ENCODE measurements at places on chromosomes 11 and 22.

DNA sequence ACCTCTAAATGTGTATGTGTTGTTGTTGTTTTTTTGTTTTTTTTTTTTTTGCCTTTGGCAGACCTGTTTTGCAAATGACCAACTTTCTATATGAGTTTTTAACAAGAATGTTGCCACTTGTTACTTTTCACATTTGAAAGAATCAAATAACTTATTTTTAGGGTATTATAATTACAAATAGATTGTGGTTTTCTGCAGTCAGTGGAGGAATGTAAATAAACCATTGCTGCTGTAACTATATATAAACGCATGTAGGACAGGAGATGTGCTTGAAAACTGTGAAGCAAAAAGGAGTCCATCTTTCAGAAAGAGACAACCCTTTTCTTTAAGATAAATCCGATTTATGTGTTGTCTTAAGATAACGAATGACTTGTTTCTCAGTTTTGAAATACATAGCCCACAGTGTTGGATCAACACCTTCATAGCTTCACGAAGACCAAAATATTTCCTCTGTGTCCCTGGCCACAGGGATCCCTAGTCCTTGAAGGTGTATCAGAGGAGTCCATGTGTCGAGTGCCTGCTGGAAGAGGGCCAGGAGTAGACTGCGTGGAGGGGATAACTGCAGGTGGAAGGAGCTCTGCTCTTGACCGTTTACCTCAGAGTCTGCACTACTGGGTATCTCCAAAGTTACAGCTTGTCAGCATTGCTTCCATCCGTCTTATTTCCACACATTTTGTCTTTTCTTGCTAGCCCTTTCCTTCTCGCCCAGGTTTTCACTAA is 24.7 kb downstream of the TNRC6B start:
- DNase-seq, result no peak

GRCh38 chr11:46267930-46268329 is 9.5 kb upstream of the CREB3L1 start:
- DNase-seq, result no peak

DNA sequence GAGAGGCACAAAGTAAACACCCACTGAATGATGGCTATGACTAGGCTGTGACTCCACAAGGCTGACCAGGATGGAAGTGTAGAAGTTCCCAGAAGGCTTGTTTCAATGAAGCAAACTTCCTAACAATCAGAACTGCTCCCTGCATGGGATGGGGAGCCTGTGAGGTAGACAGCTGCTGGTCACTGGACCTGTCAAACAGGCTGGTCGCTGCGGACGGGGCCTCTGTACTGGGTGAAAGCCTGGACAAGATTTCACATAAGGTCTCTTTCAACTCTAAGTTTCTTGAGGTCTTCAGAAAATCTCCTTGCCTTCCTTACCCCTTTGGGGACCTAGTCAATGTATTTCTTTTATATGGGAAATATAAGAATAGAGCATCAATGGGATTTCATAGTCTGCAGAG is 438.2 kb downstream of the BUD13 start:
- no peak for DNase-seq

DNA sequence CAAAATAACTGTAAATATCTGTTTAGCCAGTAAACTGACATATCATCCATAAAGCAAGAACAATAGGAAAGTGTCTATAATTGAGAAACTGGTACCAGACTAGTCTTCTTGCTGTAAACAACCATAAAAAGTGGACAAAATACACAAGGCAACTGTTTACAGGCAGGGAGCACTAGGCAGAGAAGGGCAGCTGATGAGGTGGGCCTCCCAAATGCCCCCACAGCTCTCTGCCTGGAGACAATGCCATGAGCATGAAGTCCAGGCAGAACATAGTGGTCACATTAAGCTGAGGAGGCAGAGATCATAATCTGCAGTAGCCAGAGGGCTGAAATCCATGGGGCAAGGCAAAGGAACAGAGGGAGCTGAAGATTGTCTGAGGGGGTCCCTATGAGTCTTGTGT is 30.7 kb downstream of the TBX1 start:
- no peak for DNase-seq

- no peak for DNase-seq
Measured at GRCh38 chr11:40226654-40227053, 1232.8 kb downstream of the LRRC4C start.

DNA sequence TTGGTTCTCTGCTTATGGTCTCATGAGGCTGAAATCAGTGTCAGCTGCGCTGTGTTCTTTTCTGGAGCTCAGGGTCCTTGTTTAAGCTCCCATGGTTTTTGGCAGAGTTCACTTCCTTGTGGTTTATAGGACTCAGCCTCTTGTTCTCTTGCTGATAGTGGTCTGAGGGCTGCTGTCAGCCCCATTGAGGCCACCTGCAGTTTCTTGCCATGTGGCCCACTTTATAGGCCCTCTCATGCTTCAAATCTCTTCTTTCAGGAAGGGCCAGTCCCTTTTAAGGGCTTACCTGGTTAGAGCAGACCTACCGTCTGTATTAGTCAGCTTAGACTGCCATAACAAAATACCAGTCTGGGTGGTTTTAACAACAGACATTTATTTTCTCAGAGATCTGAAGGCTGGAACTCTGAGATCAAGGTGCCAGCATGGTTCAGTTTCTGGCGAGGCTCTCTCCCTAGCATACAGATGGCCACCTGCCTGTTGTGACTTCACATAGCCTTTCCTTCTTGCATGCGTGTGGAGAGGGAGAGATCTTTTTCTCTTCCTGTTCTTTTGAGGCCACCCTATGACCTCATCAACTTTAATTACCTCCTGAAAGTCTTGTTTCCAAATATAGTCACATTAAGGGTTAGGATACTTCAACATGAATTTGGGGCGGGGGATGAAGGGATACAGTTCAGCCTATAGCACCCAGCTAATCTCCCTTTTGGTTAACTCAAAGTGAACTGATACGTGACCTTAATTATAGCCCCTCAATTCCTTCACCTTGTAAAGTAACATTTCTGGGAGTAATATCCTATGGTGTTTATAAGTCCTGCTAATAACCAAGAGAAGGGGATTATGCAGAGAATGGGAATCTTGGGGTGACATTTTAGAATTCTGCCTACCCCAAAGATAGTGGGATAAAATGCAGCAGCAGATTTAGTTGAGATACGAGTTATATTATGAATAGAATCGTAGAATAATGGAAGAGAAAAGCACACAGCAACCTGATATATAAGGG is 131.8 kb downstream of the UVRAG start:
- DNase-seq, result no peak

GRCh38 chr11:79173615-79174014 is 267.2 kb downstream of the TENM4 start:
- peak; percentile 38 for DNase-seq

DNA sequence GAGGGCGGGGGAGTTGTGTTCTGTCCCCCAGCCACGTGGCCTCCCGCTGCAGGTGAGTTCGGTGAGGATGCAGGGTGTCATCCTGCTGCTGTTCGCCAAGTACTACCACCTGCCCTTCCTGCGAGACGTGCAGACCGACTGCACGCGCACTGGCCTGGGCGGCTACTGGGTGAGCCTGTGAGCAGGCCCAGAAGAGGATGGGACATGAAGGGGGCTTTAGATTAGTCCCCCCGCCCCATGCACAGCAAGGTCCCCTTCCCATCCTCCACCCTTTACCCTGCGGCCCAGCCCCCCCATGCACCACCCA is 4.1 kb downstream of the INPP5J start:
- DNase-seq, result no peak

DNA sequence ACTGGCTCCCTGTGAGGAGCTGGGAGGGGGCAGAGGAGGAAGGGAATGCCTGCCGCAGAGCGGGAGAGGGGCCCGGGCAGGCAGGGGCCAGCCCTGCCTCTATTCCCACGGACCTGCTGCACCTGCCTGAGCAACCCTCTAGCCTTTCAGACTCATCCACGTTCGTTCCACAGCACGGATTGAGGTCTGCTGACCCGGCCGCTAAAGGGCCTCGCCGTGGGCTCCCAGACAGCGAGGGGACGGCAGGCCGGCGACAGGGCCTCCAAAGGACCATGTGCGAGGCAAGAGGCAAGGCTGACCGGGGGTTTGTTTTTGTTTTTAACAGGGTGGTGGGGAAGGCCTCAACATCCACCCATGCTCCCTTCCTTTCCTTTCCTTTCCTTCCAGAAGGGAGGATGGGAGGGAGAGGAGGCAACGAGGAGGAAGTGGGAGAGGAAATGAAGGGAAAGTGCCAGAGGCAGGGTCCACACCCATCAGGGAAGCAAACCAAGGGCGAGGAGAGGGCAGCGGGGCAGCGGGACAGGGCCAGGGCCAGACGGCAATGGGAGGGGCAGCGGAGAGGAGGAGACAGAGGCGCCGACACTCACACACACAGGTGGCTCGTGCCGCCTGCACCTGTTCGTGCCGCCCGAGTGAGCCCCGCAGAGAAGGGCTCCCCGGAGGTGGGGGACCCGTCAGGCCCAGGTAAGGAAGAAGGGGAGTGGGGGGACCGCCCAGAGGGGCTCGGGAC is 7.5 kb downstream of the LRFN4 start:
- no peak for DNase-seq

DNA sequence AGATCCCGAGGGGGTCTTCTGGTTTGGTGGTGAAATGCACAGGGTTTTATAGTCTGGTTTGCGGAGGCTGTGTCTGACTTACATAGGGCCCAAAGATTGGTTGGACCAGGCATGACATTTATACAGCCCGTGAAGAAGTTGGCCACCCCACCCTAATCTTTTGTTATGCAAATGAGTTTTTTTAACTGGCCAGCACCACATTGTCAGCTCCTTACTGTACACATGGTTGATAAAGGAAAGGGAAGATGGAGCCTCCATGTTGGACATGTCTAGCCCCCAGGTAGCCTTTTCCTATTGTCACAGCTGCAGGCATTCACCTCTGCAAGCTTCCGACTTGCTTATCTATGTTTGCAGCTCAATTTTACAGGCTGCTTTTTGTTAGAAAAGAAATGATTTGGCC is 70.1 kb downstream of the WT1 start:
- DNase-seq, result no peak

- no peak for DNase-seq
Measured at GRCh38 chr11:4090258-4090657, 4.3 kb upstream of the RRM1 start.

DNA sequence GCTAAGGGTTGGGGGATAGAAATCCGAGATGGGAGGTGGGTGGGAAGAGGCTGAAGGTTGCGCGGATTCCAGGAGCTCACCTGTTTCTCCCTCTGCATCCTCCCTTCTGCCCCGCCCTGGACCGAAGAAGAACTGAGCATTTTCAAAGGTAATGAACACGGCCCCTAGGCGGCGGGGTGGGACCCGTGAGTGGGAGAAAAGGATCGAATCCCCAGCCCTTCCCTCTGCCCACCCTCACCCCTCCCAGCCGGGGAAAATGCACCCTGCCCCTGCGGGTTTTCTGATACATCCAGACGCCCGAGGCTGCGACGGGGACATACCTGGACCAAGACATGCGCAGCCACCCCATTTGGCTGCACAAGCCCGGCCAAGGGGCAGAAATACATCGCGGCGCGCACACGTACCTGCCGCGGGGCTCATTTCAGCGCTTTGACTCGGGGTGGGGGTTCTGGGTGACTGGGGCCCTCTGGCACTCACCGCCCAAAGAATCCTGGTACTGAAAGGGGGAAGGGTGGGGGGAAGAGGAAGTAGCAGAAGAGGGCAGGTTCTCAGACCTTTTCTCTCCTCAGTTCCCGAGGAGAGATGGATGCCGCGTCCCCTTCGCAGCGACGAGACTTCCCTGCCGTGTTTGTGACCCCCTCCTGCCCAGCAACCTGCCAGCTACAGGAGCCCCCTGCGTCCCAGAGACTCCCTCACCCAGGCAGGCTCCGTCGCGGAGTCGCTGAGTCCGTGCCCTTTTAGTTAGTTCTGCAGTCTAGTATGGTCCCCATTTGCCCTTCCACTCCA is 6.0 kb downstream of the VSIG2 start:
- DNase-seq, result no peak

DNA sequence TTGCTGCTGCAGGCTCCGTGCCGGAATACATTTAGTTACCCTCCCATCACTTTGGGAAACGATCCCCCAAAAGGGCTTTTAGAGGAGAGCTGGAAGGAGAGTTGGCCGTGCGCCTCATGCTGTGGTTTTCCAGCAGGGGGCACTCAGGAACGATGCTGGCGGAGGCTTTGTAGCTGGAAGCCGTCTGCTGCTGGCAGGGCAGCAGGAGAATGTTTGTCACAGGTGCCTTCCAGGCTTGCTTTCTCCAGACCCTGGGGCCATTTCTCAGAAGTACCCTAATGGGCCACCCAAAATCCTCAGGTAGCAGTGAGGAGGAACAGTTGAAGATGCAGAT is 30.0 kb upstream of the CABP7 start:
- DNase-seq, result peak; percentile 23

DNA sequence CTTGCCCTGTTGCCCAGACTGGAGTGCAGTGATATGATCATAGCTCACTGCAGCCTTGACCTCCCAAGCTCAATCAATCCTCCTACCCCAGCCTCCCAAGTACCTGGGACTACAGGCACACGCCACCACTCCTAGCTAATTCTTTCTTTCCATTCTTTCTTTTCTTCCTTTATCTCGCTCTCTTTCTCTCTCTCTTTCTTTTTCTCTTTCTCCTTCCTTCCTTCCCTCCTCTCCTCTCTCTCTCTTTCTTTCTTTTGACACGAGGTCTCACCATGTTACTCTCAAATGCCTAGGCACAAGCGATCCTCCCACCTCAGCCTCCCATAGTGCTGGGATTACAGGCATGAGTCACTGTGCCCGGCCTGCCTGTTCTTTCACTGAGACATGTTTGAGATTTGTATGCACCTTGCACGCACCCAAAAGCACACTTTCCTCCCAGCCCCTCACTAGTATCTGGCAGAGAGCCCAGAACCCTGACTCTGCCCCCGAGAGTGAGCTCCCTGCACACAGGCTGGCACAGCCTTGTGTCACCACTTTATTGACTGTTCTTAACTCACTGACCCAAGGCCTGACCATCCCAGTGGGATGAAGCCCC is 56.8 kb downstream of the CD6 start:
- no peak for DNase-seq

DNA sequence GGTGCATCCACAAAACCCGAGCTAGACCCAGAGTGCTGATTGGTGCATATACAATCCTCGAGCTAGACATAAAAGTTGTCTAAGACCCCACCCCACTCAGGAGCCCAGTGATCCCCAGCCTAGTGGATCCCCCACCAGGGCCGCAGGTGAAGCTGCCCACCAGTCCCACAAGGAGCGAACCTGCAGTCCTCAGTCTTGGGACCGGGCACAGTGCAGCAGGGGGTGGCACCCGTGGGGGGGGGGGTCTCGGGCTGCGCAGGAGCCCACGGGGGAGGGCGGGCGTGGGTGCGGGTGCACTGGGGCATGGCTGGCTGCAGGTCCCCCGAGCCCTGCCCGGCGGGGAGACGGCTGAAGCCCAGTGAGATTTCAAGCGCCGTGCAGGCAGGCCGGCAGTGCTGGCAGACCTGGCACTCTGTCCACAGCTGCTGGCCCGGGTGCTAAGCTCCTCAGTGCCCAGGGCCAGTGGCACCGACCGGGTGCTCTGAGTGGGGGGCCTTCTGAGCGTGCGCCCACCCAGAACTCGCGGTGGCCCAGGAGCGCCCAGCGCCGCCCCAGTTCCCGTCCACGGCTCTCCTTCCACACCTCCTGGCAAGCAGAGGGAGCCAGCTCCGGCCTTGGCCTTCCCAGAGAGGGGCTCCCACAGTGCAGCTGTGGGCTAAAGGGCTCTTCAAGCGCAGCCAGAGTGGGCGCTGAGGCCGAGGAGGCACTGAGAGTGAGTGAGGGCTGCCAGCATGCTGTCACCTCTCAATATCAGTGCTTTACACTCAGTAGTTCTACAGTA is 989.1 kb downstream of the FAM181B start:
- DNase-seq, result no peak

Data from amniotic stem cell (primary cell).